ENCODE measurements at places on chromosomes 11 and 22.

DNA sequence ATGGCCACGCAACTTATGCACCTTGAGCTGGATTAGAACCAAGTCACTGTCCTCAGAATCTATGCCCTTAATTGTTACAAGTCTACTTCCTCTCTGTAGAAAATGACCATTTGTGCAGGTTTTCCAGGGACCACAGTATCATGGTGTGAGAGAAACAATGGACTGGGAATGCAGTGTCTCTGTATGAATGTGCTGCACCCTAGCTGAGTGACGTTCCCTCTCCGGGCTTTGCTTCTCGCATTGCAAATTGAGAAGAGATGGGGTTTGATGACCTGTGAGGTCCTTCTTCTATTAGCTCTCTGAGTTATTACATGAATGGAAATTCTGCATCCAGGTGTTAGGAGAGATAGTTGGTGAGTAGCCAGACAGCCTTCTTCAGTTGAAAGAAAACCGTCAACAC, 1052.3 kb downstream of the NTM start:
- DNase-seq: no peak

GRCh38 chr11:76209973-76210930, 4.0 kb upstream of the WNT11 start:
- DNase-seq: no peak

GRCh38 chr11:126280595-126280994, 2.3 kb upstream of the TIRAP start:
- no peak for DNase-seq

DNA sequence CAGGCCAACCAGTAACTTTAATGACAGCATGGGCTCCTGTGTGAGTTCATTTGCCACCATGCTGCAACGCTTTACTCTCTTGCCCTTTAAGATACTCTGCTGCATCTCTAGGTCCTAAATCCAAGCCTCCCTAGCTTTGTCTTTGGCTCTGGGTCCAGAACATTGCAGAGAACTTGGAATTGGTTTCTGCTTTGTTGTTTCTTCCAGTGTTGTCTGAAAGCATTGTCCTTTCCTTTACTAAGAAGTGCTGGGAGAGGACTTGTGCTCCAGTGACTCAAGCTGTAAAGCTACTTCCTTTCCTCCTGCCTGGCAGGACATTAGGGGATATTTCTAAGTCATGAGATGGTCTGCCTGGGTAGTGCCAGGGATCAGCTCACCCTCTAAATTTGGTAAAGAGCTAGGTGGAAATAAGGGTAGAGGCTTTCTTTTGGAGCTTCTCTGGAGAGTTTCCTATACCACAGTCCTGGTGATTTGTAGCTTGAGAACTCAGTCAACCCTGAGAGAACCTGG, 202.5 kb upstream of the CADM1 start:
- DNase-seq: no peak

GRCh38 chr11:60947700-60948099, 4.3 kb downstream of the SLC15A3 start:
- no peak for DNase-seq

DNA sequence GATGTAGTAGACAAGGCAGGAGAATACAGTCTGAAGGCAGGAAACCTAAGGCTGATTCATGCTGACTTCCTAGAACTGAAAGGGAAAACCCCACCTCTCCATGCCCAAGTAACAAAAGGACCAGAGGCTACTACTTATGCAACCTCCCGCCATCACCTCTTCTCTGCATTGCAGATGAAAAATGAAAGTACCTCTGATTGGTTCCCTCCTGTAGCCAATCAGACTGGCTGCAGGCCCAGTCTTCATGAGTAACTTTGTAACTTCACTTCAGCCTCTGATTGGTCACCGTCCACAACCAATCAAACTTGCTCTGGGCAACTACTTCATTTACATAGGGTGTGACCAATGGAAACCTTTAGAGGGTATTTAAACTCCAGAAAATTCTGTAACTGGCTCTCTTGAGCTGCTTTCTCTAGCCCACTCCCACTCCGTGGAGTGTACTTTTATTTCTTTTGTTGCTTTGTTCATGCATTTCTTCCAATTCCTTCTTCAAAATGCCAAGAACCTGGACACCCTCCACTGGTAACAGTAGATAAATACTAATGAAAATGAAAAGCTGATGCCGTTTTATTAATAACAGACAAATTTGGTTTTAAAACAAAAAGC, 5.2 kb upstream of the MAP6 start:
- no peak for DNase-seq

DNA sequence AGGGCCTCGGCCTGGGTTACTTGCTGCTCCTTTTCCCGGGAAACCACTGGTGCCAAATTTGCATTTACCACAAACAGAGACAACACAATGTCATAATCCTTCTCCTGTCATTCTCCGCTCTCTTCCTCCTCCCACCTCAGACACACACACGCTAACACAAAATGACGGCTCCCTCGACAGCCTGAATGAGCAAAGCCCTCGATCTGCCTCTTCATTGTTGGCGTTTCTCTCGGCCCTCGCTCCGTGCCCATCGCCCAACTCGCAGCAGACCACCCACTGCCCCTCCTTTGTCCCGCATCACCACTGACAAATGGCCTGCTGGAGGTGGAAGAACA, 12.5 kb upstream of the TCF20 start:
- no peak for DNase-seq

- DNase-seq: no peak
Measured at GRCh38 chr11:95193541-95193940, 37.5 kb downstream of the SESN3 start.

DNA sequence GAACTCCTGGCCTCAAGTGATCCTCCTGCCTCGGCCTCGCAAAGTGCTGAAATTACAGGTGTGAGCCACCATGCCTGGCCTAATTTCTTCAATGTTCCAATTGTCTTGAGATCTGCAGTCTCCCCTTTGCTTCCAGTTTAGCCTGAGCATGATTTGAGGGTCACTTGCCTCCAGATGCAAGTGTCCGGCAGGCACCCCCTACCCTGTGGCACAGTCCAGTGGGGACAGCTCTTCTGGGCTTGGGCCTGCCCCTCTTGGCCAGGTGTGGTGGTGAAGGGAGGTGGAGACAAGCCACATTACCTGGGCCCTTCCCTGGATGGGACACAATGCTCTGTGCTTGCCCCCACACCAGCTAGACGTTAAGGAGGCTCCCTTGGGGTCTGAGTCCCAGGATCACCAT, 21.3 kb upstream of the CACNG2 start:
- DNase-seq: no peak

DNA sequence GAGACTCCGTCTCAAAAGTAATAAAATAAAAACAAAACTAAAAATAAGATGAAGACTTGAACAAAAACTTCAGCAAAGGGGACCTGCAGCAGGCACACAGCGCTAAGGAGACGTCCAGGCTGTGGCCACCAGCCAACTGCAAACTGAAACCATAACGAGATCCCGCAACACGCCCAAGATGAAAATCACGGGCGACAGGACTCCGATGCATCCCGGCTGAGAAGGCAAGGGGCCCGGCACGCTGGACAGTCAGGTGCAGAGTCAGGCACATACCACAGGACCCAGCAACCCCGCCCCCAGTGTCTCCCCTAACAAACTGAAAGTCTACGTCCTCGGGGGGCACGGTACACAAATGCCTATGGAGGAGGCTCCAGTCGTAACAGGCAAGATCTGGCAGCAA, 9.2 kb downstream of the HRAS start:
- DNase-seq: no peak

- DNase-seq: no peak
Measured at GRCh38 chr11:119625206-119625978, 103.6 kb downstream of the NECTIN1 start.

GRCh38 chr11:47254386-47254785, 3.4 kb upstream of the NR1H3 start:
- no peak for DNase-seq

GRCh38 chr11:61555051-61555969, 25.6 kb downstream of the SYT7 start:
- DNase-seq: no peak

GRCh38 chr11:84722583-84723108, 904.5 kb downstream of the DLG2 start:
- no peak for DNase-seq

- no peak for DNase-seq
Measured at GRCh38 chr11:15577519-15577918, 462.8 kb downstream of the INSC start.

DNA sequence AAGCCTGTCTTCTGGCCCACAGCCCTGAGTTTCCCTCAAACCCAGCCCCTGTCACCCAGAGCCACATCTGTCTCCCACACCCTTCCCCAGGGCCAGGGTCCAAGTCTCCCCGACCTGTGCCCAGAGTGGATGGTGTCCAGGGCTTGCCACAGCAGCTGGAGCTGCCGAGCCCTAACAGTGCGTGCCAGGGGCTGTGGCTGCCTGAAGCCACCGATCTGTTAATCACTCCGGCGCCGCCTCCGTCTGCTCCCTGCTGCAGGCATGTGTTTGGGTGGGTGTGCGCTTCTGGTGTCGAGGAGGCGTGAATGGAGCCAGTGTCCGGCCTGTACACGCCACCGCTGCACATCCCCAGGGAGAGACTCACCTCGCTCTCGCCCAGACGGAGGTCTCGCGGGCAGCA, 26.1 kb downstream of the SHISAL1 start:
- no peak for DNase-seq

DNA sequence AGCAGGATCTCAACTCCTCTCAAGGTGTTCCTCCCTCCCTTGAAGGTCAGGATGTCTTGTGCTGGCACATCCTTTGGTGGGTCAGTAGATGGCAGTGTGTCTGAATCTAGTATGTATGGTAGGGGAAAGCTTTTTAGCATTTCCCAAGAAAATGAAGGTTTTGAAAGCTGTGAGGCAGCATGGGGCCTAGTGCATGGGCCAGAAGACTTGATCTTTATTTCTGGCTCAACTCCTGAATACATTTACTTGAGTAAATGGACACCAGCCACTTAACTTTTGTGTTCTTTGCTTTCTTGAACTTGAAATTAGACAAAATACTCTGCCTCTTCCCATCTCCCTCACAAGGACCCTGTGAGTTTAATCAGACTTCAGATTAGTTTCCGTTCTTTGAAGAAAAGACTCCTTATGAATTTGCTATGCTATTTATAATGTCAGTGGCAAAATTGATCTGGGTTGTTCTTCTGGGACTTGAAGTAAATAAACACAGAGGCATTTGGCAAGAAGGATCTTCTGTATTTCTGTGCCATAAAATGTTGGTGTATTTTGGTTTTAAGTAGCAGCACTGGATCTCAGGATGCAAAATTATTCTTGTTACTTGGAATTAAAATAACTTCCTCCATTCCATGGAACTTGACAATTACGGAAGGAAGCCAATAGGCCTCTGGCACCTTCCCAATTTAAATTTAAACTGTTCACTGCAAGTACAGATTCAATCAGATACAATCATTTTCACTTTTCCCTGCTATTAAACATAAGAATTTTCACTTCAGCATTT, 288.8 kb downstream of the CASP12 start:
- DNase-seq: no peak

DNA sequence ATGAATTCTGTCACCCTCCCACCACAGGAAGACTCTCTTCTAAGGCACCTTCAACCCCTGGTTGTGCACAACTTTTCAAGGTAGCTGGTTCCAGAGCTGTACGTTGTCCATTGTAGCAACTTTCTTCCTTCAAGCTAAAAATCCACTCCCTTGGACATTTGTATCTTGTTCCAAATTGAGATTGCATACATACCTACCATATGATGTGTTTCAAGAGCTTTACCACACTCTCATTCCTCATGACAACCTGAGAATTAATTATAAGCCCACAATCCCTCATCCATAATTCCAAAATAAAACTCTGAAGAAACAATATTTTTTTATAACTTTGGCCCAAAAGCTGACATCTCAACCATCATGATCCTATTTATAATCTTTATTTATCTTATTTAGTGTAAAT, 3.0 kb downstream of the OR52W1 start:
- peak; percentile 24 for DNase-seq

GRCh38 chr11:116842909-116843308, 5.5 kb upstream of the APOA1 start:
- no peak for DNase-seq

DNA sequence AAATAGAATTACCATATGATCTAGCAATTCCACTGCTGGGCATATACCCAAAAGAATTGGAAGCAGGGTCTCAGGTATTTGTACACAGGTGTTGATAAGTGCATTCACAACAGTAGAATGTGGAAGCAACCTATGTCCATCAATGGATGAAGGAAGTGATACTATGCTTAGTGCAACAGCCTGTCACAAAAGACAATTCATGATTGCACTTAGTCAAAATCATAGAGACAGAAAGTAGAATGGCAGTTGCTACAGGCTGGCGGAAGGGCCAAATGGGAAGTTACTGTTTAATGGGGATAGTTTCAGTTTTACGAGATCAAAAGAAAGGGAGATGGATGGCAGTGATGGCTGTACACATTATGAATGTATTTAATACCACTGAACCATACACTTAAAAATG, 42.0 kb downstream of the SGSM3 start:
- no peak for DNase-seq

DNA sequence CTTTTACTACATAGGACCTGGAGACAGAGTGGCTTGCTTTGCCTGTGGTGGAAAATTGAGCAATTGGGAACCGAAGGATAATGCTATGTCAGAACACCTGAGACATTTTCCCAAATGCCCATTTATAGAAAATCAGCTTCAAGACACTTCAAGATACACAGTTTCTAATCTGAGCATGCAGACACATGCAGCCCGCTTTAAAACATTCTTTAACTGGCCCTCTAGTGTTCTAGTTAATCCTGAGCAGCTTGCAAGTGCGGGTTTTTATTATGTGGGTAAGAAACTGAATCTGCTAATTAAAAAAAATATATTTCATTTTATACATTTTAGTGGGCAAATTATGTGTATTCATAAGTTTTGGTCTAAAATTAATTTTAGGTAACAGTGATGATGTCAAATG, 7.8 kb downstream of the BIRC3 start:
- DNase-seq: no peak

GRCh38 chr11:91174193-91174592, 951.3 kb upstream of the CHORDC1 start:
- DNase-seq: no peak

DNA sequence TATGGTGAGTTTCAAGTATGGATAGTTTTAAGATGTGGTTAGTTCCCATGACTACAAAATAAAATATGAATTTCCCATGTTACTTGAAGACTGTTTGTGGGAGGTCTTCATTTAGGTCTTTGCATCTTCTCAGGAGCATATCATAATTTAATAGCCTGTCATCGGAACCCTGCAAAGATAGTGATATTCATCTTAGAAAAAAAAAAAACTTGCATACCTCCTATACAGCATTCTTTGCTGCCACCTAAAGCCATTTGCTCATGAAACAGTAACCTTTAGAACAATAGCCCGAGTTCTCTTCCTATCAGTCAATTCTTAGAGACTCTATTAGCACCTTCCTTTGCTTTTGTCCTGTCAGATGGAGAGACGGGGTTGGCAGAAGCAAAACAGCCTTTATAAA, 75.3 kb downstream of the ARFGAP2 start:
- no peak for DNase-seq

- DNase-seq: no peak
Measured at GRCh38 chr11:59188954-59189353, 17.0 kb downstream of the DTX4 start.

GRCh38 chr11:128061281-128061871, 526.0 kb downstream of the ETS1 start:
- DNase-seq: no peak

- DNase-seq: peak; percentile 77
Measured at GRCh38 chr11:27241311-27242122, 121.5 kb downstream of the CCDC34 start.
